ENCODE measurements at places on chromosomes 16 and 17.

DNA sequence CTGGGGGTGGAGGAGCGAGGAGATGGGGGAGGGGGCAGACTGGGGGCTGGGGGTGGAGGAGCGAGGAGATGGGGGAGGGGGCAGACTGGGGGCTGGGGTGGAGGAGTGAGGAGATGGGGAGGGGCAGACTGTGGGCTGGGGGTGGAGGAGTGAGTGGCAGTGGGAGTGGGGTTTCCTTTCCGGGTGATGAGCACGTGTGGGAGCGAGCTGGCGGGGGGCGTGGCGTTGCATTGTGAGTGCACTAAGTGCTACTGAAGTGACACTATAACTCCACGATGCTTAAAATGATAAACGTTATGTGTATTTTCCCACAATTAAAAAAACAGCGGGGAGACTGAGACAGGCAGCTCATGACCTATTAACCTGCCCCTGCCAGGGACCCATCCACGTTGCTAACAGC, 46.3 kb downstream of the CBFA2T3 start:
- no peak for DNase-seq

DNA sequence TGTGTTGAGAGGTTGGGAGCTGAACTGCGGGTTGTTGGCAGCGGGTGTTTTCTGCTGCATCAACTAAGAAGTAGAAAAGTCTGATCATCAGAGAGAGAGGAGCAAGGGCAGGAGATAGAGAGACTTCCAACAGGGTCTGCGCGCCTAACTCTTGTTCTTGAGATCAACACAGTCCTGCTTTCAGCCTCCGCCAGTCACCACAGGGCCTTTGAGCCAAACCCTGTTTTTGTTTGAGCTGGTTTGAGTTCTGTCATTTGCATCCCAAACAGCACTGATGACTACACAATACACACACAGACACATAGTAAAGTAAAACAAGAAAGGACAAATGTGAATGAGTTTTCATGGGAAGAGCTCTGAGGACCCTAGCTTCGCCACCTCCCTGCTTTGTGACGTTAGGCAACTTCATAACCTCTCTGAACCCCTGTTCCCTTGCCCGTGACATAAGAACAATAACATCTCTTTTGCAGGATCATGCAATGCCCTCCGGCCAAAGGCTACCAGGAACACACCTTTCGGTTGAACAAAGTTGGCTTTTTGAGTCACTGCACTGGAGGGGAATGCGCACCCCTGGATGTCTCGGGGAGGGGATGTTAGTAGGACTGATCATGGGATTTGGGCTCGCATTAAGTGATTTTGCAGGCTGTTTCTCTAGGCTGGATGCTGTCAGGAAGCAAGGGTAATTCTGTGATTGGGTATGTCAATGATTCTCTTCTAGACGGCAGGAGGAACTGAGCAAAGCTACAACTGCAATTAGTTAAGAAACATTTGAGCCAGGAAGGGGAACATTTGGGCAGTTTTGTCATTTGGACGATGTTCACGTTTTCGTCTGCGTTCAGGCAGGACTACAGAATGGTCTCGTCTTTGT, 92.3 kb downstream of the C16orf78 start:
- DNase-seq: no peak

DNA sequence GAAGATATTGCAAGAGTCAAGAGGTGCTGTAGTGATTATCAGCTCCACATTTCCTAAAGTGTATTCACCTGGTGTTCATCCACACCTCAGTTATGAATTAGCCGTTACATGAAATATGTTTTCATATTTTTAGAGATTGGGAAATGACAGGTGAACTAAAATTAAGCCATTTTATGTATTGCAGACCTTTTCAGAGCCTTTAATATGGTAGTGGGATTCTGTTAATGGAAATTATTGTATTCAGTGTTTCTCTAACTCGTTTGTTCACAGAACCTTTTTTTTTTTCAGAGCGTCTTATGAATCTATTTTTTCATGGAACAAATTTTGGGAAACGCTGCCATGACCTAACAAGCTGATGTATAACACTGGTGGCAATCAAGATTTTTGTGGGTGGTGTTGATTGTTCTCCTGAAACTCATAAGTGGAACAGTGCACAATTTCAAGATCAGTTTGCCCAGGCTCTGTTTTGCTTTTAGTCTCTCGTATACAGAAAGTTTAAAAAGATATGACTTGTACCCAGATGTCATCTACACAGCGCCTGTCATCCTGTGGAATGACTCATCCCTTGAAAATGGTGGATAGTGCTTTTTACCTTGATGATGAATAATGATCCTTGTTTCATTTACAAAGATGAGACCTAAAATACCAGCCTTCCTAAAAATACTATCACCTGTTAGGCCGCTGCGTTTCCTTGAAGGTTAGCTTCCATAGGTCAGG, 88.8 kb downstream of the ARHGAP44 start:
- no peak for DNase-seq

DNA sequence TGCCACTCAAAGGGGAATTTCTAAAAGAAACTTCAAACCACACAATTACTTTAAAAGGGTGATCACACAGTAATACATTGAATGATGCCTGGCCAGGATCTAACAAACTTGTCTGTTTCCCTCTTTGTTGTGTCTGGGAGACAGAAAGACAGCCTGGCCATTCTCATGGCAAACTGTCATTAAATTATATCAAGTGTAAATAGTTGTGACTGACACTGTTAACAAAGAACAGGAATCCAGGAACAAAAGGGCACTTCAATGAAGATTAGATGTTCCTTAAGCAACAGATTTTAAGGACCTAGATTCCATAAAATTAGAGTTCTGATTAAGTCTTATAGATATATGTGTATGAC, 383.6 kb downstream of the KCNJ2 start:
- DNase-seq: no peak

DNA sequence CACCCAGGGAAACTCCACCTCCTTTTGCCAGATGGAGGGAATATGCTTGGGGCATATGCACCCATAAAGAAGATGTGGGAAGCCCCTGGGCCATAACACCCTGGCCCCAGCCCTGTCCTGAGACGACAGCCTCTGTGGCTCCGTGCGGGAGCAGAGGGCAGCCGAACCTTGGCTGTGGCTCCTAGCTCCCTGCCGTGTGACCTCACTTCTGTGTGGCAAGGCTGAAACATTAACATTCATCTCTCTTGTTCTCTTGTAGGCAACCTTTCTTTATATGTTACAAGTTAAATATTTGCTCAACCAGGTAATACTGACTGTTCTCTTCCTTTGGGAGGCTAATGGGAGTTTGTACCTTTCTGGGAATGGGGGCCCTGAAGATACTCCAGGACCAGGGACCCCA, 17.5 kb downstream of the SLC47A1 start:
- no peak for DNase-seq

- DNase-seq: no peak
Measured at GRCh38 chr17:6480303-6480675, 36.0 kb downstream of the PIMREG start.

DNA sequence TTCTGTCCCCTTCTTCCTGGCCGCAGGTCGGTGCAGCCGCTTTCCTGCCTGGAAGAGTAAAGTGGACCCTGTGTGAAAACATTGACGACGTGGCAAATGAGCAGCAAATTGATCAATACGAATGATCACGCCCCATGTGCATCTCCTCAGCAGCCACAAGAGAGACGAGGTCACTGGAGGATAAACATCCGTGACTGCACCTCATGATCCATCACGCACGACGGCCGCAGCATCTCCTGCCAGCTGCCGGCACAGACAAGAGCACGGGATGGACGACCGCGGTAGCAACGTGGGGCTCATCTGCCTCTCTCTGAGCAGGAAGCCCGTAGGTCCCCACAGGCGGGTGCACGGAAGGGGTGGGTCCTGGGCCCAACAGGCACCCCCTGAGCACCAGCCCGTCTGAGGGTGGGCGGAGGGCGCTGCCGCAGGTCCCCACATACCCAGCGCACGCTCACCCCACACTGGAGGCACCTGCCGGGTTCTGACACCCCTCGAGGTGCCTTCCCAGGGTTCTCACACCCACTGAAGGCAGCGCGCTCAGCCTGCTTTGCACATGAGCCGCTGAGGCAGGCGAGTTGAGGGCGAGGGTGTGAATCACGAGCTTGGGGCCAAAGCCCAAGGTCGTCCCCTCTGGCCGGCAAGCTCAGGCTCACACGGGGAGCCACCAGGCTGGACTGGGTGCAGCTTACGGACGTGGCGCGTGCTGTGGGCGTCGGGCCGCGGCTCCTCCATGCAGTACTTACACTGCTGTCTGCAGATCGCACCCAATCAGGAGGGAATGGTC, 12.3 kb upstream of the CDH15 start:
- no peak for DNase-seq

GRCh38 chr16:49638673-49639610, 217.0 kb downstream of the ZNF423 start:
- DNase-seq: no peak

DNA sequence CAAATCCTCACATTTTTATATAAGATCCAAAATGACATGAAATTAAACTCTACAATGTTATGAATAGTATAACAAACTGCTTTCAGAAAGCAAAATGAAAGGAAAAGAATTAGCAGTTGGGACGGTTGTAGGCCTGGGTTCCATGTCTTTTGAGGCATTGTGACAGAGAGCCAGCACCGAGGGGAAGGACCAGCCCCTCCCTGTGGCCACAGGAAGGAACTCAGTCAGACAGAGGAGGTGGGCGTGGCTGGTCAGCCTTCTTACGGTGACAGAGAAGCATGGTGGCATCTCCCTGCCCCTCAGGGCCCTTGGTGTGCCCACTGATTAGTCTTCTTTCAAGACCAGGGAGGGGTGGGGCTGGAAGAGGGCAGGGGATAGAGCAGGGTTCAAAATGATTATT, 5.7 kb downstream of the ZNF319 start:
- no peak for DNase-seq

DNA sequence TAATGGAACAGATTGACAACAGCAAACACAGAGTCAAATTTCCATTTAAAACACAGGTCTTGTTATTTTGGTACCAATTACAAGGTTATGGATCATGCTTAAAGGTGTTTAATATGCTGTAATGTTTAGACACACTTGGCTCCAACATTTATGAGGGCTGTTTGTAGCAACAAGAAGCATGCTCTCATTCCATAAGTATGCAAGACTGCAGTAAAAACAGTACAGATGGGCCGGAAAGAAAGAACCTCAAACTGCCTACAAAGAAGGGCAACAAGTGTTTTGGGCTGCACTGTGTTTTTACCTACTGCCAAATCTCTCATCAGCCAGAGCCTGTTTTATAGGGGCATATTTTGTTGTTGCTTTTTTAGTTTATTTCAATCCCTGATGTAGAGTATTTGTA, 100.5 kb upstream of the HS3ST3A1 start:
- no peak for DNase-seq

DNA sequence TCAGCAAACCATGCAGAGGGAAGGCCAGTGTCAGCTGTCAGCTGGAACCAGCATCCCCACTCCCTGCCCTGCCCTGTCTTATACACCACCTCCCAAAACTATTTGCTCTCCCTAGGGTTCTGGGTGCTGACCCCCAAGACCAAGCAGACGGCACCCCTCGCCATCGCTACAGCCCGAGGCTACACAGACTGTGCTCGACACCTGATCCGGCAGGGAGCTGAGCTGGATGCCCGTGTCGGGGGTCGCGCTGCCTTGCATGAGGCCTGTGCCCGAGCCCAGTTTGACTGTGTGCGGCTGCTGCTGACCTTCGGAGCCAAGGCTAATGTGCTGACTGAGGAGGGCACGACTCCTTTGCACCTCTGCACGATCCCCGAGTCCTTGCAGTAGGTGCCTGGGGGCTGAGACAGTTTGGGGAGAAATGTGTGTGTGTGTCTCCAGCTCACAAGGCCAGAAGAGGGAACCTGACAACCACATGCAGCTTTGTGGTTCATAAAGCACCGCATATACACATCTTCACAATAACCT, 1.5 kb downstream of the ASB16 start:
- DNase-seq: no peak
